Activated naive CD4-positive, alpha-beta T cell (primary cell): ENCODE measurements at places on chromosomes 7 and 10.

DNA sequence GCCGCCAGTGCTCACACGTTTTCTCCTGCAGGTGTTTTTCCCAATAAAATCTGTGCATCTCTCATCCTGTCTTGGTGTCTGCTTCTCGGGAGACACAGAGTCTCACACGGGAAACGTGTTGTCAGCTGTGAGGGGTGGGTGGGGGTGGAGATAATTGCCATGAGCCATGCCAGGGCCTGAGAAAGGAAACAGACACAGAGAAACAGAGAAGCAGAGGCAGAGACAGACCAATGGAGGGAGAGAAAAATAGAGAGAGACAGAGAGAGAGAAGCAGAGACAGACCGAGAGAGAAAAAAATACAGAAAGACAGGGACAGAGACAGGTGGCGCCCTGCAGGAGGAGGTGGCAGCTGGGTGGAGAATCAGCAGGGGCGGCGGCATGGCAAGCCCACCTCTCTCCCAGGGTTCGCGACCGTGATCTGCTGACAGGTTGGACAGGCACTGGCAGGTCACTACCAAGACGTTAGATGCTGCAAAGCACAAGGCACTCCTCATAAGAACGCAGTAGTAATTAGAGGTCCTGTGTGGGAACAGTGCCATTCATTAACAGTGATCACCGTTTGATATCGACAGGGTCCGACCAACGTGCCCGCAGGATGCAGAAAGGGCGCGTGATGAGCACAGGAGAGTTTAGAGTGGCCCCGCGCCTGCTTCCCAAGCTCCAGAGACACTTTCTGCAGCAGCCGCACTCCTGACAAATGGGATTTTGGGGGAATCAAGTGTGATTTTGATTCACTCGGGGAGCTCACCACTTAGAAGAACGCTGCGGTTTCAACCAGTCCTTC, 70.5 kb upstream of the INSIG1 start:
- DNase-seq, result no peak

- no peak for DNase-seq
These were observed 40.4 kb downstream of the CREB3L2 start for GRCh38 chr7:137961200-137962177.

GRCh38 chr7:38548605-38549004, 82.6 kb downstream of the AMPH start:
- no peak for DNase-seq

GRCh38 chr10:119339109-119339508, 131.7 kb downstream of the GRK5 start:
- DNase-seq, result no peak
